Omental fat pad (tissue), 4 donors: ENCODE measurements at places on chromosomes 3 and 15. TPM values are rescaled to one million over a fixed set of nuclear protein-coding genes. Genes with fewer than 3 reads are reported as not detected.

The ZBBX gene
- not detected for total RNA-seq

The ROBO1 gene
- total RNA-seq: 34.2 TPM

The GOLGA6L7 gene
- not detected for total RNA-seq

The GOLGA8T gene
- not detected for total RNA-seq

The GABRR3 gene
- not detected for total RNA-seq

The EXD1 gene
- total RNA-seq: not detected

The REC114 gene
- total RNA-seq: not detected

The SPPL2A gene
- 127 TPM for total RNA-seq

The CLEC3B gene
- total RNA-seq: 109 TPM

The C3orf22 gene
- not detected for total RNA-seq

The PATL2 gene
- total RNA-seq: 5.4 TPM

The SEMA5B gene
- total RNA-seq: 1.2 TPM

The DUOX1 gene
- total RNA-seq: 2.0 TPM

The CSPG4 gene
- total RNA-seq: 49.0 TPM

The CSPG5 gene
- 0.47 TPM for total RNA-seq

The SV2B gene
- 4.9 TPM for total RNA-seq

The IGF2BP2 gene
- total RNA-seq: 48.9 TPM

The C2CD4A gene
- total RNA-seq: 0.09 TPM

The KCNMB3 gene
- total RNA-seq: 5.1 TPM

The SCN11A gene
- total RNA-seq: 0.63 TPM

The WNT7A gene
- total RNA-seq: not detected

The B3GNT5 gene
- 7.9 TPM for total RNA-seq

The APOD gene
- total RNA-seq: 616 TPM

The TPM1 gene
- 236 TPM for total RNA-seq

The ARHGEF26 gene
- total RNA-seq: 16.0 TPM

The CLDN1 gene
- total RNA-seq: 2.7 TPM

The IQCH gene
- not detected for total RNA-seq

The AP3B2 gene
- total RNA-seq: 1.8 TPM

The BTLA gene
- 0.32 TPM for total RNA-seq

The TIGIT gene
- 0.72 TPM for total RNA-seq

The CX3CR1 gene
- 0.63 TPM for total RNA-seq

The ST8SIA2 gene
- not detected for total RNA-seq

The GP9 gene
- total RNA-seq: not detected

The ICE2 gene
- 22.2 TPM for total RNA-seq
